ENCODE measurements at places on chromosomes 5 and 9.

GRCh38 chr5:67395790-67396418 is 199.3 kb upstream of the CD180 start:
- DNase-seq, result no peak

DNA sequence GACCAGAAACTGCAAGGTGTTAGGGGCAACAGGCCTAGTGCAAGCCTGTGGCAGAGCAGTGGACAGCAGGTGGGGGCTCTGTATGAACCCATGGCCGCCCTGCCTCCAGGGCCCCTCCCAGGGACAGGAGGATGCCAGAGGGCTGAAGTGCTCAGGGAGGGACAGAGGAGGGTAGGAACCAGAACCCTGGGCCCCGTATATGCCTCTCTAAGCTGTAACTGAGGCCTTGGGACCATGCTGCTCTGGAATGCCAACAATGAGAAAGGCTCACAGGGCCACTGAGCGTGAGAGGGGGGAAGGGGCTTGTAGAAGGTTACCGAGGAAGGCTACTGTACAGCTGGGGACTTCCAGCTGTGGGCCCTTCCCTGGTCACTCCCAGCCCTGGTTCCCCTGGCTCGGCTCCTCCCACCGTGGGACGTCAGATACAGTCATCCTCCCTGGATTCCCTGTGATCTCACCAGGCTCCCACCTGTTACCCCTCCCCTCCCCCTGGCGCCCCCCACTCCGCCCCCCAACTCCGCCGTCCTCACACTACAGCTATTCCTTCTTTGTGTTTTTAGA is 21.1 kb downstream of the AQP7 start:
- no peak for DNase-seq

DNA sequence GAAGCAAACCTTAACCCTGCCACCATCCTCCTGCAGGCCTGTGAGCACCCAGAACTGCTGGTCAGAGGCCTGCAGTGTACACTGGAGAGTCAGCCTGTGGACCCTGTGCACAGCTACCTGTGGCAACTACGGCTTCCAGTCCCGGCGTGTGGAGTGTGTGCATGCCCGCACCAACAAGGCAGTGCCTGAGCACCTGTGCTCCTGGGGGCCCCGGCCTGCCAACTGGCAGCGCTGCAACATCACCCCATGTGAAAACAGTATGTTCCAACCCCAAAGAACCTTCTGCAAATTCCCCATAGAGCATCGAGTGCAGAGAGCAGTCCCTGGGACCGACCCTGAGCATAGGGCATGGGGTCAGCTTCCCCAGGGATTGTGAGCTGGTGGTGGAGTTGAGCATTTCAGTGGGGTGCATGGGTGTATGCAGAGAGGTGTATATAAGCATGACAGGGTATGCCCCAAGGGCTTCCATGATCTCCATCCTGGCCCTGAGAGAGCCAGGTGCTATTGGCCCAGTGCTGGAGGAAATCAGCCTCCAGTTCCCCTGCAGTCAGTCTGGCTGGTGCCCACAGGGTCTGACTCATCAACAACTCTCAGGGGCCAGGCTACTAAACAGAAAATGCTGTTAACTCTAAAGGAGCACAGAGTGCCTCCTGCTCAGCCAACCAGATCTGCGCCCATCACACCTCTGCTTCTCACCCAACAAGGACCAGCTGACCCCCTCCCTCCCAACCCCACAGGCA is 126.2 kb downstream of the SAXO1 start:
- DNase-seq, result no peak

DNA sequence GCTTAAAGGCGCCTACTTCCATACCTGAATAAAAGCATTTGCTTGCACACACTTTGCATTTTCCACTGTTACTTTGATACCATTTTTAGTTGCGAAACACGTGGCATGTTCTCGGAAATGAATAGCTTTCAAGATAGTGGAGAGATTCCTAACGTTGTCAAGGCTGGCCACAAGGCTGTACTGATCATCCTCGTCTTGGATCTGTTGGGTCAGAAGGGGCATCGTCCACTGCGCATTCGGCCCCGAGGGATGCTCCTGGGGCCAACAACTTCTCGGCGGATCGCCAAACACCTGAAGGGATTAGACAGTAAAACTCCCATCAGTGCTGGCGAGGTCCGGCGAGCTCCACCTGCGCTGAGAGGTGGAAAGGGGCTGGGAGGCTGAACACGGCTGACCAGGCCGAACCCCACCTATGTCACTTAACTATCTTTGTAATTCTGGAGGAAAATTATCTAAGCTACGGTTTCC is 599 bp downstream of the RAD1 start:
- no peak for DNase-seq

GRCh38 chr9:81874931-81875330 is 53.3 kb upstream of the SPATA31D4 start:
- DNase-seq, result peak; percentile 24

DNA sequence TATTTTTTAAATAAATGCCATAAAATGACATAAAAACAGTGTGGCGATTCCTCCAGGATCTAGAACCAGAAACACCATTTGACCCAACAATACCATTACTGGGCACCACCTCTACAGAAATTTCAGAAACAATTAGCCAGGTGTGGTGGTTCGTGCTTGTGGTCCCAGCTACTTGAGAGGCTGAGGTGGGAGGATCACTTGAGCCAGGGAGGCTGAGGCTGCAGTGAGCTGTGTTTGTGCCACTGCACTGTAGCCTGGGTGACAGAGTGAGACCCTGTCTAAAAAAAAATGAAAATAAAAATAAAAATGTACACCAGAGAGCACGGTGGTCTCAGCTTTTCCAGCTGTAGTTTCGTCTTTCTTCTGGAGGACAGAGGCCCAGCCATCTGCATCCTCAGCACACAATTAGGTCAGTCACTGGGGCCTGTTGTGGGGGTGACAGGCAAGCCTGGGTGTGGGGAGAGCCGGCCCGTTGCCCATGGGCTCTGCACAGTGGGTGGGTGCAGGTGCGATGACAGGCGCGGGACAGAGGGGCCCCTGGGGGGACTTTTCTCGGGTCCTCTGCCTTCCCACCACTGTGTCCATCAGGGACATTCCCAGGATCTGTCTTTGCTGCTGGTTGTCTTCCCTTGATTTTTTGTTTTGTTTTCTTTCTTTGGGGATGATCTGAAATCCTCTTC is 9.8 kb downstream of the COL5A1 start:
- no peak for DNase-seq

Measured in fibroblast of skin of left quadriceps (primary cell).